Activated CD8-positive, alpha-beta T cell treated with anti-CD3 and anti-CD28 coated beads, Interleukin-2, amount 10 ng/mL, durations not matched to agents 7 days and 5 days (primary cell): ENCODE measurements at places on chromosomes 4 and X. TPM values are rescaled to one million over a fixed set of nuclear protein-coding genes. Genes with fewer than 3 reads are reported as not detected.

GRCh38 chr4:76341063-76341462 lies 34.5 kb downstream of the STBD1 start:
- no peak for DNase-seq

GRCh38 chr4:57866468-57867171 lies 756.4 kb upstream of the IGFBP7 start:
- DNase-seq = no peak

- no peak for DNase-seq
Measured at GRCh38 chr4:38163216-38164006, 203.2 kb downstream of the PTTG2 start.

- no peak for DNase-seq
Measured at GRCh38 chr4:138967313-138967712, 48.3 kb upstream of the NOCT start.

- DNase-seq = no peak
Measured at GRCh38 chrX:110568441-110568840, 209.8 kb downstream of the RTL9 start.

GRCh38 chr4:170323623-170324022 lies 233.9 kb upstream of the AADAT start:
- no peak for DNase-seq

- no peak for DNase-seq
Measured at GRCh38 chr4:145130788-145131399, 32.8 kb downstream of the ABCE1 start.

GRCh38 chrX:1322393-1322792 lies 14.2 kb upstream of the IL3RA start:
- peak; percentile 54 for DNase-seq

DNA sequence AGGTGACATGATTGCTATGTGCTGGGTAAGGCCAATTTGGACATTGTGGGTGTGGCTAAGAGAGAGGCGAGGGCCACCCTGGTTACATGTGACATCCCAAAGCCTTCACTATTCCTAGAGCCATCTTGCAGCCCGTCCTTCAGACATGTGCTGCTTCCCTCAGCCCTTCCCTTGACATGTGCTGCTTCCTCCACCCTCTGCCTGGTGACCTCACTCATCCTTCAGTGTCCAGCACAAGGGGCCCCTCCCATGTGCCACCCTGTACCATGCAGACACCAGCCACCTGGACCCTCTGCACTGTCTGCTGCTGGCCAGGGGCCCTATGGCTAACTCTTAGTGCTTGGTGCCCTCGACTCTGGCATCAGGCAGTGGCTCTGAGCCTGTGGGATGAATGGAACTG lies 27.4 kb downstream of the ADRA2C start:
- DNase-seq = no peak

- peak; percentile 39 for DNase-seq
Measured at GRCh38 chrX:40109288-40110008, 11.7 kb upstream of the BCOR start.

DNA sequence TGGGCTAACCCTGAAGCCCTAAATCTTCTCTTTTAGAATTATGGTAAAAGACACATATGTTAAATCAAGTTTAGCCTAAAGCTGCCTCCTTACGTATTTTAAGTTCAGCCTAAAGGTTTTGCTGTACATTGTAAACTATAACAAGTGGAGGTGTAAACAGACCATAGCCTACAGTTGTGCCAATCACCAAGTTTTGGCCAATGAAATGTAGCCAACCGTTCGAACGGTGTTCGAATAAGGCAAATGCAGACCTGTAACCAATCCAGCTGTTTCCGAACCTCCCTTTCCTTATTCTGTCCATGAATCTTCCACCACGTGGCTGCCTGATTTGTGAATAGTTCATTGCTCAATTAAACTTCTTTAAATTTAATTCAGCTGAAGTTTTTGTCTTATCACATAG lies 52.1 kb upstream of the TBC1D9 start:
- DNase-seq = no peak

DNA sequence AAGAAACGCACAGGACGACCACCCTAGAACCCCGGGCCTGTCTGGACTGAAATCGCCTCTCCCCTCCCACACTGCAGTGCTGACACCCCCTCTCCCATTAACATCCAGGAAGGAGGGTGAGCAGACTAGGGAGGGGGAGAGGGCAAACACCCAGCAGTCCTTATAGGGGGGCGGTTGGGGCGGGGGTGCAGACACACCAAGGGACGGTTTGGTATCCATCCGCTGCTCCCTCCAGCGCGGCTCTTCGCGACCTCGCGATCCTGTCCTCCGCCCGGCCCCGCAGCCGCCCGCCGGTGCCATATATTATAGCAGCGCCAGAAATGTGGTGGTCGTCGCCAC lies 411 bp upstream of the GPRASP1 start:
- DNase-seq = no peak

GRCh38 chr4:121514443-121514842 lies 133.6 kb upstream of the QRFPR start:
- DNase-seq = no peak

DNA sequence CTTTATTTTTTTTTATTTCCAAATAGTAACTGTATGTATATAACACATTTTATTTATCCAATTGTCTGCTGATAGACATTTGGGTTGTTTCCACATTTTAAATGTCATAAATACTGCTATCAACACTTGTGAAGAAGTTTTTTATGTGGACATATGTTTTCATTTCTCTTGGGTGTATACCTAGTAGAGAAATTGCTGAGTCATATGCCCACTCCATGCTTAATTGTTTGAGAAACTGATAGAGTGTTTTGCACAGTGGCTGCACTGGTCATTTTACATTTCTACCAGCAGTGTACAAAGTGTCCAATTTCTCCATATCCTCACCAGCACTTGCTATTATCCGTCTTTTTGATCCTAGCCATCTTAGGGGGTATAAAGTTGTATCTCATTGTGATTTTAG lies 567.8 kb downstream of the GBA3 start:
- no peak for DNase-seq

DNA sequence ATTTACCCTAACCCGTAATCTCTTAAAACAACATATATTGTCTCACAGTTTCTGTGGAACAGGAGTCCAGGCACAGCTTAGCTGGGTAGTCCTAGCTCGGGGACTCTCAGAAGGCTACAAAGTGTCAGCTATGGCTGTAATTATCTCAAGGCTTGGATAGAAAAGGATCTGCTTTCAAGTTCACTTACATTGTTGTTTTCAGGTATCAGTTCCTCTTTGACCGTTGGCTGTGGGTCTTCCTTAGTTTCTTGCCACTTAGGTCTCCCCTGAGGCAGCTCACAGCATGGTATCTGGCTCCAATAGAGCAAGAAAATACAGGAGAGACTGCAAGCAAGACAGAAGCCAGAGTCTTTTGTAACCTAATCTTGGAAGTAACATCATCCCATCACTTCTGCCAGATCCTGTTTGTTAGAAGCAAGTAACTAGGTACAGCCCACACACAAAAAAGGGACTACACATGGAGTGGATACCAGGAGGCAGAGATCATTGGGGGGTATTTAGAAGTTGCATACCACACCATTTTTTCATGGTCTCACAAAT lies 137.0 kb downstream of the MAGEB5 start:
- DNase-seq = no peak

- no peak for DNase-seq
Measured at GRCh38 chr4:2686379-2687265, 69.5 kb downstream of the TNIP2 start.

GRCh38 chr4:132605551-132605950 lies 543.5 kb upstream of the PCDH10 start:
- no peak for DNase-seq

- no peak for DNase-seq
Measured at GRCh38 chrX:94914235-94914634, 1240.2 kb downstream of the FAM133A start.

GRCh38 chr4:28482580-28483270 lies 1622.1 kb downstream of the STIM2 start:
- DNase-seq = no peak

GRCh38 chr4:136246876-136247275 lies 1285.4 kb downstream of the PCDH18 start:
- DNase-seq = no peak

DNA sequence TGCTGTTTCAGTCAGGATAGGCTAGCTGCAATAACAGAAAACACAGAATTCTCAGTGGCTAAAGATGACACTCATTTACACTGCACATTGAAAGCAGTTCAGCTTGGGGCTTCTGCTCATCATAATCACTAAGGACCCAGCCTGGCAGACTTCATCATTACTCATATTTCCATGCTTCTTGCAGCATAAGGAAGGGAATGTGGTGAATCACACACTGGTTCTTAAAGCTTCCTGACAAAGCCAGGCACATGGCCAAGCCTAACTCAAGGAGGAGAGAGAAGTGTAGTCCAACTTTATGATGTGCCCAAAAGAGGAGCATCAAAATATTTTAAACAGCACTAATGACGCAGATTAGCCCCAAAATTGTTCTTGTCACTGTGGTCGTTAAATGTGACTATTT lies 186.5 kb downstream of the BANK1 start:
- no peak for DNase-seq

- DNase-seq = peak; percentile 78
Measured at GRCh38 chr4:82798168-82799005, at the start of gene SCD5. Gene SCD5, minus strand, starts transcription at chr4:82798796. Its CDS starts 259 bp downstream, at chr4:82798537.

The CFP gene
- total RNA-seq = 11.5 TPM

The VAMP7 gene
- 35.5 TPM for total RNA-seq

The C4orf51 gene
- total RNA-seq = not detected

The NRK gene
- total RNA-seq = not detected

The DMD gene
- not detected for total RNA-seq

The MAGEC3 gene
- not detected for total RNA-seq

The GPRASP1 gene
- total RNA-seq = 1.1 TPM

The SLC26A1 gene
- total RNA-seq = 0.45 TPM
